AG08396 (cell line): ENCODE measurements at places on chromosomes 16 and 17.
A peak's percentile ranks its signal among the peaks of the same experiment; 100 is the strongest.

- DNase-seq = no peak
Observed at GRCh38 chr17:78231991-78232858, 794 bp downstream of the TMEM235 start.

GRCh38 chr17:61294286-61294685 lies 105.4 kb upstream of the TBX2 start:
- DNase-seq = no peak

- DNase-seq = no peak
Observed at GRCh38 chr16:22814711-22815105, 746 bp downstream of the HS3ST2 start.

DNA sequence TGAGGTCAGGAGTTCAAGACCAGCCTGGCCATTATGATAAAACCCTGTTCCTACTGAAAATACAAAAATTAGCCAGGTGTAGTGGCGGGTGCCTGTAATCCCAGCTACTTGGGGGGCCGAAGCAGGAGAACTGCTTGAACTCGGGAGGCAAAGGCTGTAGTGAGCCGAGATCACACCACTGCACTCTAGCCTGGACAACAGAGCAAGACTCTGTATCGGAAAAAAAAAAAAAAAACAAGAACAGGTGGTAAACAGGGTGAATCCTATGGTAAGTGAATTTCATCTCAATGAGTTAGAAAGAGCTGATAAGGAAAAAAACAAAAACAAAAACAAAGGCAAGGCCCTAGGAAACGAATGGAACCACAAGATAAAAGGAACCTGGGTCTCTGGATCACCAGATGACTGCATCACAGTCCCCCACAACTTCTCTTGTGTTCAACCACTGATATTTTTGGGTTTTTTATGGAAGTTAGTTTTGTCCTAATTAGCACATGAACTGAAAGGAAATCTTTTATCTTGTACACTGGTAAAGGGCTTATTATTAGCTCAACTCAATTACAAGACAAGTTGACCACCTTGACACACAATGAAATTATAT lies 21.0 kb downstream of the GLG1 start:
- DNase-seq = no peak

GRCh38 chr17:57313097-57313835 lies 56.9 kb downstream of the MSI2 start:
- no peak for DNase-seq

DNA sequence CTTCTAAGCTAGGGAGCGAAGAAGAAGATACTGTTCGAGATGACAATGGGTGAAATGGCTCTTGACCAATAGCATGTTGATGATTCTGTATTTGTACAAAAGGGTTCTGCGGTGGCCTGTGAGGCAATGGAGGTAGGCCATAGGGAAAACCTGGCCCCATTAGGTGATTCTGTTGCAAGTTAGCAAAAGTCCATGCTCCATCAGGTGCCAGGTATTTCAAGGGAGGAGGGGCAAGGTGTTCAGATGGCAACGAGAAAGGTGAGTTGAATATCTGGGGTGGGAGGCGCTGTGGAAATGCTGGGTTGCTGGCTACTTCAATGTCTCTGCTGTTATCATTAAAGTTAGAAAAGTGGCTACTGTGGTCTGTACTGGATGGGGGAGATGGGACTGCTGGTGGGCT lies 62.8 kb downstream of the CACNG1 start:
- no peak for DNase-seq

DNA sequence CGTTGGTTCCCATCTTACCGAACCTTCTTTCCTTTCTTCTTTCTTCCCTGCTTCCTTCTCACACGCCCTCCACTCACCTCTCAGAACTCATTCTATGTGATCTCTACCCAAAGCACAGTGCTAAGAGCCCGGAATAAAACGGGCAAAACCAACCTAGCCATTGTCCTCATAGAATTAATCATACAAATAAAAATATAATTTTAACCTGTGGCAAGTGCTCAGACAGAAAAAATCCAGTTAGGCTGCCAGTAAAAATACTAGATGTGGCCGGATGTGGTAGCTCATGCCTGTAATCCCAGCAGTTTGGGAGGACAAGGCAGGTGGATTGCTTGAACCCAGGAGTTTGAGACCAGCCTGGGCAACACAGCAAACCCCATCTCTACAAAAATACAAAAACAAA lies 27.0 kb downstream of the BMERB1 start:
- no peak for DNase-seq

GRCh38 chr17:38982858-38983746 lies 15.9 kb upstream of the FBXO47 start:
- peak; percentile 56 for DNase-seq

DNA sequence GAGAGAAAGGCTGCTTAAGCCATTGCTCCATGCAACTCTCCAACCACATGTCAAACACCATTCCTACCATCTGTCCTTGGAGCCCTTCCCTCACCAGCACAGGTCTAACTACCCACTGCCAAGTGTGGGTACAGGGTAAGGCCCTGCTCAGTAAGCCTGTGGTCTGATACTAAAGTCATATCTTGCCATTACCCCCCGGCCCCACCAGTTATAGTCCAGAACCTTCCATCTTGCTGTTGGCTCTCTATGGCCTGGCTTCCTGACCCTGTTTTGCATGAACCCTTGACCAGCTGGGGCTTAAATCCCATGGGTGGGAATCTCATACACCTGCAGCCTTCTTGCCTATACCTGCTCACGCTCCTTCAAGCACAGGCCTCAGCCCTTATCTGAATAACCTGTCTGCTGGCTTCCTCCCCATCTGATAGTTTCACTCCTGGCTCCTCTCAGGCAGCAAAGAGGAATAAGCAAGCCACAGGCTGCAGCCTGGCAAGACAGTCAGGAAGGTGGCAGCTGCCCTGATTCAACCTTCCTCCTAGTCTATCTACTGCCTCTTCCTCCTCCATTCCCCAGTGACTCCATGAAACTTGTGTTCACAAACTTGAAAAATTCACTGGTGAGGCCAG lies 64.1 kb downstream of the ZFHX3 start:
- no peak for DNase-seq

- DNase-seq = no peak
Observed at GRCh38 chr16:54554581-54554980, 268.0 kb upstream of the IRX3 start.

DNA sequence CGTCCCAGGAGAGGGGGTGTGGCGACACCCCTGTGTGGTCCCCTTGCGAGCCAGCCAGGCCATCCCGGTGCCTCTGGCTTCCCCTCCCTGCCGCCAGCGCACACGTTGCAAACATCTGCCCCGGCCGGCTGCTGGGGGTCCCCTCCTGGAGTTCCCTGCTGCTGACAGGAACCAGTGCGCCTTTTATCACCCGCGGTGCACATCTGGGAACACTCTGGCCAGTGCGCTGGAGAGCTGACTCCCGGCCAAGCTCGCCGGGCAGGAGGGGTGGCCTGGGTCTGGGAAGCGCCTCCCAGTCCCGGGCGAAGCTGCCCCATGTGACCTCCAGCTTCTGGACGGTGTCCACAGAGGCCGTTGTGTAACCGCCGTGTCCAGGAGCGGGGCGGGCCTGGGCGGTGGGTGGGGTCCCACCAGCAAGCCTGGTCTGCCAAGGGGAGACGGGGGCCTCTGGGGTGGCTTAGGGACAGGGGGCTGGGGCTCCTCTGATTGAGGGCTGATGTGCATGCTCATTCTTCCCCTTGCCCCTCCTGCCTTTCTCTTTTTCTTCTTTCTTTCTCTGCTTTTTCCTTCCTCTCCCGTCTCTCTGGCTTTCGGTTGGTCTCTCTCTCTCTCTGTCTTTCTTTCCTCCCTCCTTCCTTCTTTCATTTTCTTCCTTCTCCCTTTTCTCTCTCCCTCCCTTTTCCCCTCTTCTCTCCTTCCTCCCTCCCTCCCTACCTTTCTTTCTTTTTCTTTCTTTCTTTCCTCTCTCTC lies 25.2 kb upstream of the CIBAR2 start:
- peak; percentile 93 for DNase-seq

- no peak for DNase-seq
Observed at GRCh38 chr17:7014995-7015958, 2.9 kb downstream of the RNASEK start.

- no peak for DNase-seq
Observed at GRCh38 chr16:3133844-3134243, 985 bp upstream of the ZNF213 start.

GRCh38 chr17:57944908-57945307 lies 10.3 kb downstream of the CUEDC1 start:
- DNase-seq = no peak
